ENCODE measurements at places on chromosomes 2 and 18.
A peak's percentile ranks its signal among the peaks of the same experiment; 100 is the strongest.

DNA sequence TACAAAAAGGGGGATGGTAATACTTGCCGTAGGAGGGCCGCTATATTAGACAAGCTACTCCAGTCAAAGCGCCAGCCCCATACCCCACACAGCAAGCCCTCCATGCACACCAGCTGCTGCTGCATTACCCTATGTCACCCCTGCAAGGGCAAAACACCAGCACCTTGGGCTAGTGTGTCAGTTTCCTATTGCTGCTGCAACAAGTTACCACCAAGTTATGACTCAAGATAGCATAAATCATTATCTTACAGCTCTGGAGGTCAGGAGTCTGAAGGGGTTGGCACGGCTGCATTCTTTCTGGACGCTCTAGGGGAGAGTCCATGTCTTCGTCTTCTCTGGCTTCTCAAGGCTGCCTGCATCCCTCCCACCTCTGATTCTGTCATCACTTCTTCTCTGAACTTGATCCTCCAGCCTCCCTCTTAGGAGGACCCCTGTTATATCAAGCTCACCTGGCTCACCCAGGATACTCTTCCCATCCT lies 88.6 kb upstream of the ACAA2 start:
- no peak for DNase-seq

DNA sequence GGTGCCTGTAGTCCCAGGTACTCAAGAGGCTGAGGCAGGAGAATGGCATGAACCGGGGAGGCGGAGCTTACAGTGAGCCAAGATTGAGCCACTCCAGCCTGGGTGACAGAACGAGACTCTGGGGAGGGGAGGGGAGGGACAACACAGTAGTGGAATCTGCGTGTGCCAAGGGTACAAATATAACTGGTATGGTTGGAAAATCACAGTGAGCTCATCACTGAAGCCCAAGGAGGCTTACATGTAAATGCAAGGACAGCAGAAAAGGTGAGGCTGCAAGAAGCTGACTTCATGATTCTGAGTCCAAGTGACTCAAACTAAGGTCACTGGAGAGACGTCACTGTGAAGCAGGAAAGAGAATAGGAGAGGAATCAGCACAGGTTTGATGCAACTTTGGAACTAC lies 9.2 kb downstream of the SEPTIN10 start:
- no peak for DNase-seq

DNA sequence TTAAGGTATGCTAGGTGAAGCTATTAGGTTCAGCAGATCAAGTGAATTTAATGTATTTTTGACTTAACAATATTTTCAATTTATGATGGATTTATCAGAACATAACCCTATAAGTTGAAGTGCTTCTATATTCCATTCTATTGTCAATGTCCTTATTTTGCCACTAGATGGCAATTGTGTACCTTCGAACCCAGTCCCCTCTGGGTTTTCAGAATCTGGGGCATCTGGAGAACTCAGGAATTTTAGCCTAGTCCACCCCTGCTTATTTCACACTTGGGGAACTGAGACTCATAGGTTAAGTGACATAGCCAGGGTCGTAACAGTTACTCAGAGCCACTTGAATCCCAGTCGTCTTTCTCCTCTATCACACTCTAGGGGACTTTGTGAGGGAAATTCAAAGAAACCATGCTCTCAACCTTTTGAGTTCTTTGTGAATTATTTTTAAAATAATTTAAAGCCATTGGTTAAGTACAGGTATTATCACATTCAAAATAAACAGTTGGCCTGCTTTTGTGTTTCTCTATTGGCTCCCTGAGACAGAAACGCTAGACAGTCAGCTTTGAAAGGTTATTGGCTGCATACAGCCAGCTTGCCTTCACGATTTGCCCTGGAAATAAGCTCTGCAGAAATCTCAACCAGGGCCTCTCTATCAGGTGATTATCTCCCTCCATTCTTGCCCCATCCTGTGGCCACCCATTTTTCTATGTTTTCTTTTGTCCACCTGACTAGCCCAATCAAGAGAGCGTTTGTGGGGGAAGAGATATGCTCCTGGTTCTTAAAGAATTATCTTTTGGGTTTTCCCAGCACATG lies 145.0 kb downstream of the TTC27 start:
- DNase-seq, result peak; percentile 7

- no peak for DNase-seq
These were observed 300.0 kb upstream of the HDAC4 start for GRCh38 chr2:239700686-239701345.

GRCh38 chr18:68504441-68505177 lies 210.3 kb downstream of the TMX3 start:
- DNase-seq, result no peak

- no peak for DNase-seq
These were observed 1.5 kb downstream of the RALB start for GRCh38 chr2:120254178-120254577.

- no peak for DNase-seq
These were observed 1398.3 kb downstream of the DSC3 start for GRCh38 chr18:29644276-29644675.

GRCh38 chr2:70479816-70480215 lies 73.8 kb downstream of the TGFA start:
- DNase-seq, result no peak

DNA sequence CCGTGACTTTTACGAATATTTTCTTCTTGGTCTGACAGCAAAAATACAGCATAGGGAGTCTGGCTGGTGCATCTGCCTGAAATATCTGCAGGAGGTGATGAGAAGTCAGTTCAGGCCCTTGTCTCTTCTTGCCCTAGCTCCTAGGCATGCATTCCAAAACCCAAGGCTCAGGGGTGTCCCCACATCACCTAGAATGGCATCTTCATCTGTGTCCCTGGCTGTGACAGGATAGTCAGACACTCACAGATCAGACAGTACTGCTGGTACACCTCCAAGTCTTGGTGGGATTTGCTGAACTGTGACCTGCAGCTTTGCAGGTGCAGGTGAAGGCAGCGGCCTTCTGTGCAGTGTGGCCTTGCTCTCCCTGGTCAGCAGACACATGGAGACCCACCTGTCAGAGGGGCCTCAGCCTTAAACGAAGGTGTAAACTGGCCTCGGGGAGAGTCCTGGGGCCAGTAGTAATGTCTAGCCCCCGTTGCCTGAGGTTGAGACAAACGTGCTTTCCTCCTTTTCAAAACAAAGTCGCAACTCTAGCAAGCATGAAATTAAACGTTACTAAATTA lies 42.8 kb downstream of the MBP start:
- no peak for DNase-seq

DNA sequence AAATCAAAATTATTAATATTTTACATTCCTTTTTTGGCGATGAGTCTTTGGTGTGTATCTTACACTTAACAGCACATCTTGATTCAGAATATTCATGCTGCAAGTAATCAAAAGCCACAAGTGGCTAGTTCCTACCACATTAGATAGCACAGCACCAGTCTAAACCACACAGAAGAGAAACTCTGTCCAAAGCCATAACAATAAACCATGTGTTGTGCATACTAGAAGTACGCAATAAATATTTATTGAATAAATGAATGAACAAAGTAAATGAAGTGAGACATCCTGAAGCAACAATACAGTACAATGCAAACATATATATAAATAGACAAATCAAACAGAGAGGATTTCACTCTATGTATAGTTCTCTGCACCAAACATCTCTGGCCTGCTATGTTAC lies 287.3 kb downstream of the EXOC6B start:
- no peak for DNase-seq

DNA sequence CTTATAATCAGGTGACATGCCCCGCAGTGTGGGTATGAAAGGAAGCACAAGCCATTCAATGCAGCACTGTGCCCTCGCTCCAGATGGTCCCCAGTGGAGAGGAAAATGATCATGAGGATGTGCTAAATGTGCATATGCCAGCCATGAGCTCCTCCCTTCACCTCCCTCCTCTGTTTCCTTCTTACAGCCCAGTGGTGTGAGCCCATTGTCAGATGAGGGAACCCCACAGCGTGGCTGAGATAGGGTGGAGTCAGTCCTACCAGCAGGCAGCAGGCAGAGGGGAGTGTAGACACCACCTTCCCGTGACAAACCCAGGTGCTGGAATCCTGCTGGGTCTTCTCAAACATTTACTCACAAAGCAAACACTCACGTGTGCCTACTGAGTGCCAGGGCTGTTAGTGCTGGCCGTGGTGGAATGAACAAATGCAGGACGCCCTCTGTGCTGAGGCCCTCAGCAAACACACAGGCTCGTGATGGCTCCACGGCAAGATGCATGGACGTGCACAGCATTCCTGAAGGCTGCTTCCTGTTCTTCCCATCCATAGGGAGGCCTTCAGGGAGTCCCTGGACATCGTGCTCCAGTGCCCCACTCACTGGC lies 181.7 kb upstream of the TPO start:
- no peak for DNase-seq

All from mucosa of descending colon (tissue), 3 donors.